ENCODE measurements at places on chromosomes 3 and 15.

- no peak for DNase-seq
Observed at GRCh38 chr3:177448987-177449359, 251.7 kb upstream of the TBL1XR1 start.

GRCh38 chr15:44798826-44799225 lies 62.5 kb downstream of the TRIM69 start:
- peak; percentile 19 for DNase-seq

DNA sequence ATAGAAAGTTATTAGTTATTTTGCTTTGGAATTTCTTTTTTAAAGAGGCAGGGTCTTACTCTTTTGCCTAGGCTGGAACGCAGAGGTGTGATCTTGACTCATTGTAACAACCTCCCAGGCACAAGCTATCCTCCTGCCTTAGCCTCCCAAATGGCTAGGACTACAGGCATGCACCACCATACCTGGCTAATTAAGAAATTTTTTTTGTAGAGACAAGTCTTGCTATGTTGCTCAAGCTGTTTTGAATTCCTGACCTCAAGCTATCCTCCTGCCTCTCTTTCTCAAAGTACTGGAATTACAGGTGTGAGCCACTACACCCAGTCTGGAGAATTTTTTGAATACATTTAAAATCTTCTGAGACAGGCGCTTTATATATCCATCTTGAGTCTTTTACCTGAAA lies 49.5 kb downstream of the IQGAP1 start:
- no peak for DNase-seq

- peak; percentile 49 for DNase-seq
Observed at GRCh38 chr3:123480428-123480827, 31.5 kb upstream of the ADCY5 start.

DNA sequence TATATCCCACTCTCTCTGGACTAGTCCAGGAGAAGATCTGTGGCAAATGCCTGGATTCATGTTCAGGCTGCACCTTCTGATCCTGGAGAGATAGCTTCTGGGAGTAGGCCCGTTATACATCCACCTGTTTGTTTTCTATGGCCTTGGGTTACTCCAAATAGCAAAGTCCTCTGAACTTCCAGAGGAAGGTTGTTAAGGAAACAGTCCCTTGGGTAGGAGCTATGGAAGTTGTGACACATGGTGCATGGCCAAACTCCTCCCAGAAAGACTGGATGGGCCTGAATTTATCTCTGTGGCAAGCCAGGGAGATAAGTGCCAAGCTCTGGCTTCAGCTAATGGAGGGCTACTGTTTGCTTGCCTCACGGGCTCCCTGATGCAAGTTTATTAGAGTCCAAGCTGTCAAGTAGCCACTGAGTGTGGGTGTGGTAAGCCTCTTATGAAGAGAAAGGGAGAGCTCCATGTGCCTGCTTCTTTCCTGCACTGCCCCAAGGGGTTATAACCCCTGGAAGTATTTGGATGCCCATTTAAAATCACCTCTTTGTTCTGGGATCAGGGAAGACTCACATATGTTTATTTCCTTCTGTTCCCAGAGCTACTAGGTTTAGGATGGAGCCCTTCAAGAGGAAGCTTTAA lies 328.7 kb upstream of the ATP11B start:
- no peak for DNase-seq

GRCh38 chr3:33420966-33421365 lies 19.2 kb downstream of the UBP1 start:
- no peak for DNase-seq

DNA sequence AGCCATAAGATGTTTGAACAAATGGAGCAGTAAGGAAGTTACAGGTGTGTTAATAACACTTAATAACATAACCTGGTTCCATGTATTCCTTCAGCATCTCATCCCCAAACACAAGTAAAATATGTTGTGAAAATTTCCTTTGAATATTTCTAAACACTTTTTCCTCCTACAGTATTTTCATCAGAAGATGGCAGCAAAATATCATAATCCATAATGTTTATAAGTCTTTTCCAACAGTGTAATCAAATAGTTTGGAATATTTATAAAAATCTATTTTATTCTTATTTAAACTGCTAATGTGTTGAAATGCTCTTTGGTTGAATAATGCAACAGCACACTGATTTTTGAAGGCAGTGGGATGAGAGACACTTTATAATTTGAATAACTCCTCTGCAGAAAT lies 1020.5 kb downstream of the OTOL1 start:
- no peak for DNase-seq

DNA sequence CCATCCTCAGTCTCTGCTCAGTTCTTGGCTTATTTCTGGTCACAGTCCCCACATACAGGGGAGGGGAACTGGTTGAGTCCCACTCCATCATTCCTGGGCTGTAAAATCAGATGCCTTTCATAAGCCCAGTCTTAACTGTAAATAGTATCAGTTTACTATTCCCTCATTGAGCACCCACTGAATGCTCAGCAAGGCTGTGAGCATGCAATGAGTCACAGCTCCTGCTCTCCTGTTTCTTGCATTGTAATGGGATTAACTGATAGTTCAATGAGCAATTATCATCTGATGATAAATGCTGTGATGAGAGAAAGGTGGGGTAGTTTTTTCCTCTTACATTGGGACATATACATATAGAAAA lies 113.6 kb upstream of the TPM1 start:
- DNase-seq = no peak

- no peak for DNase-seq
Observed at GRCh38 chr3:131107637-131108433, 81.2 kb downstream of the NEK11 start.

DNA sequence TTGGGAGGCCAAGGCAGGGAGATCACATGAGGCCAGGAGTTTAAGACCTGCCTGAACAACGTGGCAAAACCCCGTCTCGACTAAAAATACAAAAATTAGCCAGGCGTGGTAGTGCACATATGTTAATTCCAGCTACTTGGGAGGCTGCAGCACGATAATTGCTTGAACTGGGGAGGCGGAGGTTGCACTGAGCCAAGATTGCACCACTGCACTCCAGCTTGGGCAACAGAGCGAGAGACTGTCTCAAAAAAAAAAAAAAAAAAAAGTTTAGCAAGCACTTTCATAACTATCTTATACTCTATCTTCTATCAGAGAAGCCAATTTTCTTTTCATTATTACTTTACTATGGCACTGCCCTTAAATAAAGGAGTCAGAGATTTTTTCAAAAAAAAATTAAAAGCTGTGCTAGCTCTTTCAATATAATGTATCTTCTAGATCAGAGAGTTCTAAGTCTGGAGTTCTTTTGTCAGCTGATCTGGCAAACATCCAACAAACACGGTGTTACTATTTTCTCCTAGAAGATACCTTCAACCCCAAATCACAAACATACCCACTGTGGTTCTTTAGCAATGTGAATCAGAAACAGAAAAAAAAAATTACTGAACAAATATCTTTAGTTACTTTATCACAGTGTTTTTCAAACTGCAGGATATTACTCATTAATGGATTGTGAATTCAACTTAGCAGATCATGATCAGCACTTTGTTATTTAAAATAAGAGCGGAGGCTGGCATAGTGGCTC lies 3.0 kb downstream of the ZNF770 start:
- DNase-seq = no peak

DNA sequence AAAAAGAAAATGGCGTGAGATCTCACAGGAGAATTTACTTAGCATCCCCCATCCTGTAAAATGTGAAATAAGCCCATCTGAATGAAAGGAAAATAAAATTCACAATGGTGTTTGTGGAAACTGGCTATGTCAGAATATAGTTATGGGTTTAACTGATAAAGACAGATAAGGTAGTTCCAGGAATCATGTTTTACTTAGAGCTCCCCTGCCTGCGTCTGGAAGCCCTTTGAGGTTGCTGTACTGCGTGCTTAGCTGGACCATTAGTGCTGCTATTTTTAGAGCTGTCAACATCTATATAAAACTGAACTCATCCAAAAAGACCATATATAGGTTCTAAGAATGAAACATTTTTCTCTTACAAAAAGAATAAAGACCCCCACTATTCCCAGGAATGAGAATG lies 130.8 kb downstream of the LSAMP start:
- no peak for DNase-seq

- no peak for DNase-seq
Observed at GRCh38 chr15:50184863-50185504, 3.0 kb downstream of the SLC27A2 start.

DNA sequence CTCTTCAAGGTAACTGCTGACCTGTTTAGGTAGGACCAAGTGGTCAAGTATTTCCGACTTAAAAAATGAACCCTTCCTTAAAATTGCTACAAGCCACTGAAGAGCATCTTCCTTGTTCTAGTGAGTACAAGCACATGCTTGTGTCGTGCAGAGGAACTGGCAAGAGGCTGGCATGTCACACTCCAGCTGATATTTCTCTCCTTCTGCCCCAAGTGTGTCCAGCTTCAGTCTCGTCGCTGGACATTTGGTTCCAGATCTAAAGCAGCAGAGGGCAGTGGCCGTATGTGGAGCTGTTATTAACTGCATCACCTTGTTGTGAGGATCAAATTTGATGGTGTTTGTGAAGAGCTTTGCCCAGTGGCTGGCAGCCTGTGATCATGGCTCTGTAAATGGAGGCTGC lies 10.0 kb downstream of the RBP2 start:
- no peak for DNase-seq

- DNase-seq = no peak
Observed at GRCh38 chr3:194279701-194280360, 71.3 kb downstream of the CPN2 start.

- DNase-seq = no peak
Observed at GRCh38 chr3:120442975-120443517, 7.7 kb downstream of the FSTL1 start.

DNA sequence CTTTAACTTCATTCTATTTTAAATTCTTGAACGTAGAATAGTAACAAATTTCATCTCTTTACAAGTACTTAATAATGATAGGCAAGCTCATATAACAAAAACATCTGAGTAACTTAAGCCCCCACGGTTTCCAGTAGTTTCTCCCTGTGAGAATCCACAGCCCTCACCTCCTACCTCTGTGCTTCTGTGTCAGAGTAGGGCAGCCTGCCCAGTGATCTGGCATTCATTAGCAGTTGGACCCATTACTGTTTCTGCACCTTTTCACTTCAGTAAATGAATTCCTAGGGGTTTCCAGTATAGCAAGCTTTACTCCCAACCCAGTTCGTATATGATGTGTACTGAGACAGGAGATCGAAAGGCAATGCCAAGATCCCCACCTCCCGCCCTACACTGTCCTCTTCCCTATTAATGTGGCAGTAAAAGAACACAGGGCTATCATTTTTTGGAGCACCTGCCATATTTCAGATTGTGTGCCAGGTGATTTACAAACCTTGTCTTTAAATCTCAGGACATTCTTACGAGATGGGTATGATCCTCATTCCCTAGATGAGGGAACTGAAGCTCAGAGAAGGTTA lies 40.8 kb downstream of the EIF2AK4 start:
- no peak for DNase-seq

DNA sequence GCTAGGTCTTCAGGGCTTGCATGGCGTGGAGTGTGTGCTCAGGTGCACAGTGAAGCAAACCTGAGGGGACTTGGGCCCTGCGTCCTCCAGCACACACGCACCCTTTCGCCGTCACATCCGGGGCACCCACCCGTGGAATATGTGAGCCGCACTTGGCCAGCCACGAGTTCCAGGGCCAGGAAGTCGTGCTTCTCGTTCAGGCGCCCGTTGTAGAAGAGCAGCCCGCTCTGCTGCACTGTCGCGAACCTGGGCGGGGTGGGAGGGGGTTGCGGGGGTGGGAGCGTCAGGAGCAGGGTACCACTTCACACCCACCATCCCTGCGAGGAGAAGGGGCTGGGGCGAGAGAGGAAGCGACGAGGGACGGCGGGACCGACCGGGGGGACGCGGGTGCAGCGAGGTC lies 7.1 kb downstream of the CELSR3 start:
- DNase-seq = peak; percentile 67

DNA sequence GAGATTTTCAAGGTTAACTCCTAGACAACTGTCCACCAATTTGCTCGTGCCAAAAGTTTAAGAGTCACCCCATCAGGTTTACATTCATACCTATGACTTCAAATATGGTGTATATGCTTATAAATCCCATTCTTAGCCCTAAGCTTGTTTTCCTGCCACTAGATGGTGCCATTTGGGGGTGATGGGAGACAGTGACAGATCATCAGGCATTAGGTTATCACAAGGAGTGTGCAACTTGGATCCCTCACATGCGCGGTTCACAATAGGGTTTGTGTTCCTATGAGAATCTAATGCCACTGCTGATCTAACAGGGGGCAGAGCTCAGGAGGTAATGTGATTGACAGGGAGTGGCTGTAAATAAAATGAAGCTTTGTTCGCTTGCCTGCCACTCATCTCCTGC lies 182.7 kb downstream of the CNTN6 start:
- peak; percentile 24 for DNase-seq

- no peak for DNase-seq
Observed at GRCh38 chr3:181683563-181683962, 28.2 kb upstream of the SOX2 start.

GRCh38 chr3:34150992-34151391 lies 352.6 kb downstream of the PDCD6IP start:
- peak; percentile 37 for DNase-seq

DNA sequence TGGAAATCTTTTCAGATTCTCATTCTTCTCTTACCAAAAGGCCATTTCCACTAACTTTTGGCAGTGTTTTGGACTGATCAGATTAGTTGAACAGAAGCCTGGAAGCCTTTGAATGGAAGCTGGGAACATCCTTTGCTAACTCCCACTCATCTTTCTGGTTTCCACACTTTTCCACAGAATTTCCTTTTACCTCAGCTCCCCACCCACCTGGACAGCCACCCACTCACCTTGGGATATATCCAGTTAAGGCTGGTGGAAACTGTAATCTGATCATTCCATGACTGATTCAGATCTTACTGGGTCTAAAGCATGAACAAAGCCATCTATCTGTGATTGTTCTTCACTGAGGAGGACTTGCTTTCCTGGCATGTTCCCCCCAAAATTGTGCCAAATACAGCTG lies 119.5 kb downstream of the CCNL1 start:
- no peak for DNase-seq

DNA sequence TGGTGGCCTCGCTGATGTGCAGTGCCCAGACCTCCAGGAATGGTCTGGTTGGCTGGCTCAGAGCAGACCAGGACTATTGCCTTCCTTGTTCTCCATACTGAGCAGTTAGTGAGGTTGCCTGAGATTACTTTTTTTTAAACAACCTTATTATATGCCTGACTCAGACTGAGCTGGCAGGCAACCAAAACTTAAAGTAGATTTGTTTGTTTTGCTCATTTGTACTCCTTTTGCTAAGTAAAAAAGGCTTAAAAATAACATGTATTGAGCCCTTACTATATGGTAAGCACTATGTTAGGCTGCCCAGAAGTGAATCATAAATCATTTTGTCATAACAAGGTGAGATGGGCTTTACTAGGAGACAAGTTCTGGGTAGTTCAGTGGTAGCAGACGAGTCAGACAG lies 92.4 kb downstream of the GHSR start:
- no peak for DNase-seq

DNA sequence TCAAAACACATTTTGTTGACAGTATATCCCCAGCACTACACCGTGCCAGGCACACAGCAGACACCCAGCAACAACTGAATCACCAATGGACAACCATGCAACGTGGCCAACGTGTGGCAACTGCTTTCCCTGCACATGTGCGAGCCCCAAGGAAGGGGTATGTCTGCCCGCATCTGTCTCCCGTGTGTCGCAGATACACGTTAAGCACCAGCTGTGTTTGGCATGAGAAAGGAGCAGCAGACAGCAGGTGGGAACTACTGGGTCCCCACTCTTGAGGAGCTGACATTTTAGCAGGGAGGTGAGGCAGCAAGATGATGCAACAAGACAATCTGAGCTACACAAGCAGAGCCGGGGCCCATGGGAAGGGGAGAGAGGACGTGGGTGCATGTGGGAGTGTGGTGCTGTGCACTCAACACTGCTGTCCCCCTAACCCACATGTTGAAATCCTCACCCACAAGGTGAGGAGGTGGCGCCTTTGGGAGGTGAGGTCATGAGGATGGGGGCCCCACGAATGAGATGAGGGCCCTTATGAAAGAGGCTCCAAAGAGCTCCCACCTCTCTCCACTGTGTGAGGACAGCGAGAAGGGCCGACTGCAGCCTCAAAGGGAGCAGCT lies 56.2 kb downstream of the ROPN1B start:
- no peak for DNase-seq

Data from GM12865 (cell line).